Gastrocnemius medialis (tissue), 4 donors: ENCODE measurements at places on chromosomes 12 and 14. TPM values are rescaled to one million over a fixed set of nuclear protein-coding genes. Genes with fewer than 3 reads are reported as not detected.

CNPY2 gene
- total RNA-seq = 31.5 TPM

- DNase-seq = no peak
These were observed 58.7 kb upstream of the DICER1 start for GRCh38 chr14:95216008-95216407.

DNA sequence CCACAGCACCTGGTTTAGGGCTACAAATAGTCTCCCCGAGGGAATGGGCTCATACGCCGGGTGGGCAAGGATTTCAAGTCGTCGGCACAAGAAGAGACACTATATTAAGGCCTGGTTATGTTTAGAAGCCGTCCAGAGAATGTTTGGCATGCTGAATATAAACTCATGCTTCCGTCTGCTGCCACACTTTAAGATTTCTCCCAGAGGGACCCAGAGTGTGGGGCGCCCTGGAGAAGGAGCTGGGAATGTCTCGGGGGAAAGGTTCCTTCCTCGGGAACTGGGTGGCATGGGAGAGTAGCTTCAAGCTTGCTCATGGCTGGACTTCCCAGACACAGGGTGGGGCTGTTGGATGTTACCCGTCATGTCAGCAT is 295.7 kb downstream of the CACNA1C start:
- DNase-seq = no peak

DNA sequence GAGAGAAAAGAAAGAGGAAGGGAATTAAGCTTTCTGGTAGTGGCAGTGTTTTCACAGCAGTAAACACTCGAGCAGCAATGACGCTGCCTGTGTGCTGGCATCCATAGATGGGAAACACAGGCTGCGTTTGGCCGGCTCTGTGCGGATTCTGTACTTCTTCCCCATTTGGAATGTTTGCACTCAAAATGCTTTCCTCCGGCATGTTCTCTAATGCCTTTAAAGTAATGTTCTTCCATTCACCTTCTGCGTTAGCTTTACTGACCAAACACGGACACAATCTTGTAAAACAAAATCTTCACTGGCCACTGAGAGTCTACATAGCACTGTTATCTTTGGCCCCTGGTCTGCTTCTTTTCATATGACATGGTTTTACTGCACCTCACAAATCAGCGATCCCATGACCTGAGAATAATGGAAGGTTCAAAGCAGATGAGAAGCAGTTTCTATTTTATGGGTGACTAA is 31.4 kb downstream of the DCP1B start:
- DNase-seq = no peak

GRCh38 chr14:100025111-100025510 is 40.1 kb upstream of the EVL start:
- DNase-seq = peak; percentile 21
